Stimulated activated CD8-positive, alpha-beta memory T cell treated with anti-CD3 and anti-CD28 coated beads, Interleukin-2, amount 100 ng/mL, for 1 hour (primary cell): ENCODE measurements at places on chromosomes 1 and 21.

DNA sequence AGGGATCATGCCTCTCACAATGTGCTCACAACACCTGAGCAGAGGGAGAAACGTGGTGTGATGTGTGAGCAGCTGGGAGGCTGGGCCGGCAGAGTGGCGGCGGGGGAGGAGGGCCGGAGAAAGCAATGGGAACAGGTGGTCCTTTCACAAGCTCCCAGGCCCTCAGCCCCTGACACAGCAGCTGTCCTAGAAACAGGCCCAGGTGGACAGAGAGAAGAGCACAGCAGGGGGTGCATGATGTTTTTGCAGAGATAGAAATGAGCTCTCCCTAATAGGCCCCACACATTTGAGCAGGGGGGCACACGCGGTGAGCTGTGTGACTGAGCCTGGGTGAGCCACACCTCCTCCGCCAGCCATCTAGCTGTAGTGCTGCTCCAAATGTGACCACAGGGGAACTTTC is 7.6 kb upstream of the RGS16 start:
- DNase-seq: no peak

GRCh38 chr21:29523646-29524045 is 224.9 kb downstream of the BACH1 start:
- no peak for DNase-seq

DNA sequence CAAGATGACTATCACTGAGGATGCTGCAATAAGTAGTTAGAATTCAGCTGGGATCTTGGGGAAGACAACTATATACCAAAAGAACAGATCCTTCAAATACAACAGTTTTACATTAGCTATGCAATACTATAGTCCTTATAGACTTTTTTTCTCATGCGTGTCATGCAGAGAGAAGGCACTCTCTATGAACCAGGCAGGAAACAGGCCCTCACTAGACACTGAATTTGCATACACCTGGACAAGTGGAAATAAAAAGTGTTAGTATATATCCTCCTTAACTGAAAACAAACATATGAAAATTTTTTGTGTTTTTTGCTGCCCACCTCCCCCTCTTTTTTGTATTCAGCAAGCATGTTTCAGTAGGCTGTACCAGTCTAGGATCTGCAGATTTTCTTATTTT is 29.9 kb downstream of the TMCO1 start:
- DNase-seq: no peak

GRCh38 chr1:43880604-43881003 is 53.0 kb upstream of the ARTN start:
- DNase-seq: no peak

- DNase-seq: no peak
These were observed 247.9 kb upstream of the DUSP10 start for GRCh38 chr1:221989741-221990140.

DNA sequence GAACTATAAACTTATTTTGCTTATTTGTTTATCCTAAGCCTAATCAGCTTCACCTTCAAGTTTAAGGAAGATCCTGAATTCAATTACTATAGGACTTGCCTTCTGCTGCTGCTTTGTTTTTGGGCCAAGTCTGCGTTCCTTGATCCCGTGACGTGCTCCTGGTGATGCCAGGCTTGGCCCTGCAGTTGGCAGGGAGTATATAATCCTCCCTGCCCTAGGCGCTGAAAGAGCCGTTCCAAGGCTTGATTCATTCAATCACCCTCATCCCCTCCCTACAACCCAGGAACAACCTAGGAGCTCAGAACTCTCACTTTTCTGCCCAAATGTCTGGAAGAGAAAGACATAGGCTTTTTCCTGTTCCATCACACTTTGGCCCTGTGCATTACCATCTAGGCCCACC is 12.4 kb upstream of the LRRN2 start:
- DNase-seq: no peak

DNA sequence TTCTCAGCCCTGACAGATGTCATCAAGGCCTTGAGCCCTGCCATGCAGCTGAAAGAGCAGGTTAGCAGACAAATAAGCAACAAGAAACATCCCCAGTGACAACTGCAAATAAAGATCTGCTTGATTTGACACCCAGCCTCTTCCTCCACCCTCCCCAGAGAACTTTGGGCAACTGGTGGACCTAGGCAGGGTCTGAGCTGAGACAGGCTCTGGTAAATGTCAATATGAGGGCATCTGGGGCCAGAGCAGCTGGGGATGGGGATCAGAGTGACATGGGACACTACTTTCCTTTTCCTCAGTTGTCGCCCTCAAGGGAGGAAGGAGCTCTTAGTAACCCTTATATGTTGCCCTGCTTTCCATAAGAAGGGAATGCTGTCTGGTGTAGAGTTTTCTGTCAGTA is 544.1 kb downstream of the NEGR1 start:
- DNase-seq: no peak

GRCh38 chr1:41442697-41443251 is 41.7 kb downstream of the EDN2 start:
- no peak for DNase-seq

- no peak for DNase-seq
These were observed 63.6 kb upstream of the DENND1B start for GRCh38 chr1:197838836-197839235.

DNA sequence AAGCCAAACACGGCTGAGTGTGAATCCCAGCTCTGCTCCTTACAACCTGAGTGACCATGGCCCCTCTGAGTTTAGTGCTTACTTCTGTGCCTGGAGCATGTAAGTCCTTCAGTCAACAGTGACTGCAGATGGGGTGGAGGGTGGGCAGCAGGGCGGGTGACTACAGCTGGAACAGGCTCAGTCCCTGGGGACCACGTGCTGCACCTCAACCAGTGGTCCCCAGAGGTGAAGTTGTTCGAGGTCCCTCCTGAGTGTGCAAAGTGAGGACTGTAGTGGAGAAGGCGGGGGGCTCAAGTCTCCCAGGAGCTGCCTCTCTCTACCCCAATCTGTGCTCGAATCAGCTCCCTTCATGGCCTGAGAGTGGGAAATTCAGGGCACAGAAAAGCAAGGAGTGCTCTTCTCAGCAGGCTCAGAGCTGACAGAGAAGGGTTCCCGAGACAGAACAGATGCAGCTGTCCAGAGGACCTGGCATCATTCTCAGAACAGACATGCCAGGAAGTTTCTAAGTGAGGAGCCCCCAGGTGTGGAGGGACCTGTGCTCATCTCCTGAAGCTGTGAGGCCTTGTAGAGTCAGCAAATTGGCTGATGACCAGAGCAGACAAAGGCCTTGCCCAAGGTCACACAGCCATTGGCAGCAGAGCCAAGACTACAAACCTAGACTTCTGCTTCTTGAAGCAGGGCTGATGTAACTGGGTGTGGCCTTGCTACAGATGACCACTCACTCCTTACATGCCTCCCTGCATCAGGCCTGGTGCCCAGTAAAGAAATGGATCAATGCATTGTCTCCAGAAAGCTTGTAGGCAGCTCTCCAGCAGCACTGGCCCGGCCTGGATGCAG is 61.7 kb upstream of the EDN2 start:
- DNase-seq: no peak

- DNase-seq: no peak
These were observed 37.0 kb downstream of the NDUFS5 start for GRCh38 chr1:39063191-39063590.

GRCh38 chr1:223504741-223505140 is 111.5 kb downstream of the CCDC185 start:
- DNase-seq: no peak

DNA sequence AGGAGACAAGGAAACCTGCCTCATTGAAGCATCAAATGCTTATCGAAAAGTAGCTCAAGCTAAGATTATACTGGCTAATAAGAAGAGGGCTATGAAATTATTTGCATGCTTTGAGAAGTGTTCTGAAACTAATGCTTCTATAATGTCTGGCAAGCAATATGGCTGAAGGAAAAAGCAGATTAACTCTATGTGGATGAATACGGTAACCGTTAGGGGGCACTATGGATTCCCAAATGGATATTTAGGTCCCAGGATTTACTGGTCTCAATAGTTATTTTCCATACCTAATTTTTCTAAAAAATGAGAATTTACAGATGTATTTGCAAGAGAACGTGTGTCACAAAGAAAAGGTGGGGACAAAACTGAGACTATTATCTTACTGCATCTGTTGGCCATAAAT is 34.6 kb upstream of the RRP15 start:
- no peak for DNase-seq

DNA sequence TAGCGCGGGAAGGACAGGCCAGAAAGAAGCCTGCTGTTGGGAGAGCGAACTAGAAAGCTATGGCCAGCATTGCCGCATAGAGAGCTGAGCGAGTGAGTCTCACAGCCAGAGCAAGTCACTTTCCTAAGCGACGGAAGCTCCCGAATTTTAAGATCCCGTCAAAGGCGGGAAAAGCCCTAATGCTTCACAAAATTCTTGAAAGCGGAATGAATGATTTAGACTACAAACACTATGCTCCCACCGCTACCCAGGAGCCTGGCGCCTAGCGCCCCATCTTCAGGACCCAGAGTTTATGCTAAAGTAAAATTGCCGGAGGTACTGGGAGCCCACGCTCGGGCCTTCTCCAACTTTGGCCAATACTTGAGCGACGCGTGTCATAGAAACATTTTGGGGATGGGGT is 409.9 kb upstream of the ESRRG start:
- no peak for DNase-seq

DNA sequence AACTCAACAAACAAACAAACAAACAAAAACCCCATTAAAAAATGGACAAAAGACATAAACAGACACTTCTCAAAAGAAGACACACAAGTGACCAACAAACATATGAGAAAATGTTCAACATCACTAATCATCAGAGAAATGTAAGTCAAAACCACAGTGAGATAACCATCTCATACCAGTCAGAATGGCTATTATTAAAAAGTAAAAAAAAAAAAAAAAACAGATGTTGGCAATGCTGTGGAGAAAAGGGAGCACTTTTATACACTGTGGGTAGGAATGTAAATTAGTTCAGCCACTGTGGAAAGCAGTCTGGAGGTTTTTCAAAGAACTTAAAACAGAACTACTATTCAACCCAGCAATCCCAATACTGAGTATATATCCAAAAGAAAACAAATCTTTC is 94.7 kb downstream of the PLPP3 start:
- DNase-seq: no peak

- DNase-seq: no peak
These were observed 16.7 kb downstream of the SNIP1 start for GRCh38 chr1:37537378-37537777.

- DNase-seq: no peak
These were observed 40.2 kb downstream of the ECE1 start for GRCh38 chr1:21249940-21250493.

- DNase-seq: no peak
These were observed 365.5 kb downstream of the PRDM2 start for GRCh38 chr1:14065486-14065885.

- no peak for DNase-seq
These were observed at the start of gene IGFN1 for GRCh38 chr1:201190624-201191051. TSS of gene IGFN1 (plus strand) at chr1:201190824. CDS start at chr1:201193294, 2,470 bp downstream.

- peak; percentile 24 for DNase-seq
These were observed 53.1 kb downstream of the S100B start for GRCh38 chr21:46551636-46552241.

- DNase-seq: no peak
These were observed 4.1 kb downstream of the UROD start for GRCh38 chr1:45016090-45016697.

DNA sequence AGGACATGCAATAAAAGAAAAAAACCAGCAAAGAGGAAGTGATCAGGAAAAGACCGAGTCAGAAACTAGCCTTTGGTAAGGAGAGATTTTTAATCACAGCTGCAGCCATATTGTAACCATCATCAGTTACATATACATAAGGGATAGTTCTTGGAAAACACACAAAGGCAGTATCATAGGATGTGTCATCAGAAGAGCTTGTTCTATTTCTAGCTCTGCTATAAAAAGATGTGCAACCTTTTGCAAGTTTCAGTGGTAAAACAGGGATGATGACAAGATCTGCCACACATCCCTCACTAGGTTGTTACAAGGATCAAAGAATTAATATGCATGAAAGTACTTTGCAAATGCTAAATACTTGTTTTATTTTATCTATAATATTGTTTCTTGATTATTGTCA is 342.0 kb downstream of the VAV3 start:
- no peak for DNase-seq

- no peak for DNase-seq
These were observed 1.4 kb downstream of the RCC1 start for GRCh38 chr1:28507247-28507645.

GRCh38 chr1:231806623-231807495 is 180.3 kb downstream of the DISC1 start:
- no peak for DNase-seq

DNA sequence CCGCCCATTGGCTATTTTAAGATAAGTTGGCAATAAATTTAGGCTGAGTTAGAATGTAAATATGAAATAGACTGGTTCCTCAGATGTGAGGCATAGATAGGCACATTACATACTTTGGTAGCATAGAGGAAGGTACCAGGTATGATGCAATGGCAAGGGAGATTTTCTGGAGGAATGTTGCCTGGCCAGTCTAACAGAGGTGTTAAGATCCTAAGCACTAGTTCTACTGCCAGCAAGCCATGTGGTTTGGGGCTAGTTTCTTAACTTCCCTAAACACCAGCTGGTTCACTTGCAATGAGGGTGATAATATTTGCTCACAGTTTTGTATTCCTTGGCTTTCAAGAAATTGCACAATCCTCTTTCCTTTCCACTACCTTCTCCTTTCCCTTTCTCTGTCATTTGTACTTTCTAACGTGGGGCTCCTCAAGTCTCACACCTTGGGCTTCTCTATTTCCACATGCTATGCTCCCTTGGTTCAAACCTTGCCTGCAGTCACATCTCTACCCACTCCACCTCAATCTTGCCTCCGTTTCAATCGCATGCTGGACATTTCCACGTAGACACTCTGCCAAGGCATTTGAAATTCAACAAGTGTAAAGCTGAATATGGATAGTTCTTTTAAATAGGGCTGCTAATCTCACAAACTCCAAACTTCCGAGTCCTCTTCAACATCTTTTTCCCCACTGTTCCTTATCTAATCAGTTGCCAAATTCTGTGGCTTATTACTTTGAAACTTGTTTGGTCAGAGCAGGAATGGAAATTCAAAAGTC is 4.7 kb upstream of the CD55 start:
- no peak for DNase-seq

DNA sequence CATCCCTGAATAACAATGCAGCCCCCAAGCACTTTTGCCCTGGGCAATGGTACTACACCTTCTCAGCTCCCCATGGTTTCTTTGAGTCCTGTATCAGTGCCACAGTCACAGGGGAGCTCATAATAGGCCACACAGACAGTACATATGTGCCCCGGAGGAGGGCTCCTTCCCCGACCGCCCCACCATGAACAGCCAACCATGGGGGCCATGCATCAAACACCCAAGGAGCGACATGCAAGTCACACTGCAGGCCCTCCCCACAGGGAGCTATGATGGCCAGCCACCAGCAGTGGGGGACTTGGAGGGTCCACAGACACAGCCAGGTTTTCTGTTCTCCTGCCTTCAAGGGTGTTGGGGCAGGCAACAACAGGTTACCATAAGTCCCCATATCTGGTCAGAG is 13.1 kb upstream of the CLCA2 start:
- DNase-seq: no peak

GRCh38 chr1:200154069-200154767 is 126.7 kb downstream of the NR5A2 start:
- DNase-seq: no peak
